Activated CD8-positive, alpha-beta memory T cell treated with anti-CD3 and anti-CD28 coated beads for 48 hours (primary cell): ENCODE measurements at places on chromosomes 3 and 15.

DNA sequence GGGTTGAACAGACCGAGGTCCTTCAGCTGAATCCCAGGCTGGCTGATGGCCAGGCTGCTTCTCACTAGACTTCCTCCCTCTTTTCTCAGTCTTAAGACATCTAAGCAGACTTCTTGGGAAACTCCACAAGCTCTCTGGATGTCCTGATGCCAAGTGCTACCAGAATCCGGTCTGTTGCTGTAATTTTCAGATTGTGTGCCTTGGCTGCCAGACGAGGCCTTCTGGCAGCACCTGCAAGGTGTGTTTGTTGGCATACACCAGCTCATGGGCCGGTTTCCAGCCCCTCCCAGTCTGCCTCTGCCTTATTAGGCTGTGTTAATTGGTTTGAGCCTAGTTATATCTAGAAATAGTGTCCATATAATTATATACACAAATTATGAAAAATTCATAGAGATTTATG is 120.6 kb downstream of the TNIK start:
- DNase-seq, result no peak

DNA sequence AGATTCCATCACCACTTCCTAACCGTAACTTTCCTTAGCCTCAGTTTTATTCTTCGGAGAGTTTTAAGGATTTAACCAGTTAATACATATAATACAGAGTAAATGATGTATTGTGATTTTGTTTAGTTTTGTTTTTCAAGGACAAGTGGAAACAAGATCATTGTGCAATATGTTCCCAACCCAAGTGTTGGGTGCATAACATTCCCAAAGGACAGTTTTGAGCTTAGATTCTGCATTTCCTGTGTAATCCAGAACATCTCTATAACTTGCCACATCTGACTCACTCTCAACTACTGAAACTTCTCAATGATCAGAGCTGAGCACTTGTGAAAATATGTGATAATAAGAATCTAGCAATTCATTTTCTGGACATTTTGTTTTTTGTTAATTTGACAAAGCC is 466.1 kb upstream of the PPP2R3A start:
- DNase-seq, result no peak

DNA sequence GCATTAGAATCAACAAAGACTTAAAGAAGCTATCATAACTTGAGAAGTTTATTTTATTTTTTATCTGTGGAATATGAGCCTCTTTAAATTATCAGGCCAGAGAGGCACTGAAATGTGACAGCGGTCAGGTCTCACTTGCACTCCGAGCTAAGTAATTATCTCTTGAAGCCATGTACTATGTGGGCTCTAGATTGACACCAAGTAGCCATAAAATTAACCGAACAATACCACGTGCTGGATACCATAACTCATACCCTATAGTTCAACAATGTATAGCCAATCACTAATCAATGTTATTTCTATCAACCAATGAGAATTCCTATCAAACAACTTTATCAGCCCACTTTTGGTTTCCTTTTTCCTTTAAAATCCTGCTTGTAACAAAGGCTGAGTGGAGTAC is 299.3 kb downstream of the TBC1D5 start:
- no peak for DNase-seq

DNA sequence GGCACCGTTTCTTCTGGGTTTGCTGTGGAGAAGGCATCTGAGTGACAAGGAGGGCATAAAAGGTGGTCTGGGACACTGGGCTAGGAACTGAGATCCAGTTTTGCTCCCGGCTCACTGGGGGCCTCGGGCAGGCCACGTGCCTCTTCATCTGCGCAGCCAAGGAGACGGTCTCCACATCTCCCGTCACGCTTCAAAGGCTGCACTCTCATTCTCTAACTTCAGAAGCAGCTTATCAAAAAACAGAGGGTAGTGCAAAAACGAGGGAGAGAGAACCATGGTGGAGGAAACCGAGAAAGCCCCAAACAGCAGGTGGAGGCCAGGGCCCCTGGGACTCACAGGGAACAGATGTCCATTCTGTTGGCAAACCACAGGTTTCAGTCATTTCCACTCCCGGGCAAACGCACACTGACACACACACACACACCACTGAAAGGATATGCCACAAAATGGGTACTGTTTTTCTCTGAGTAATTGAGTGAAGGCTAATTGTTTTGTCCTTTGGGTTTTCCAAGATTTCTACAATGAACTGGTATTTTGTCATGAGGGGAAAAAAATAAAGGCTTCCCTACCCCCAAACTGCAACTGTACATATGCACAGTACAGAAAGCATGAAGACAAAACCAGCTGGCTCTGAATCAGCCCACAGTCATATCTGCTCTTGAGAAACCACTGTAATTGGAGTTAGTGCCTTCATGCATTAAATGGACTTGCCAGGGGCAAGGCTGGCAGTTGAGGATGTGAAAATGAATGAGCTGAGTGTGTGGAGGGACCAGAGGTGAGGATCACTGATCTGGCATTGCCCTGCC is 71.9 kb downstream of the MGLL start:
- DNase-seq, result no peak

DNA sequence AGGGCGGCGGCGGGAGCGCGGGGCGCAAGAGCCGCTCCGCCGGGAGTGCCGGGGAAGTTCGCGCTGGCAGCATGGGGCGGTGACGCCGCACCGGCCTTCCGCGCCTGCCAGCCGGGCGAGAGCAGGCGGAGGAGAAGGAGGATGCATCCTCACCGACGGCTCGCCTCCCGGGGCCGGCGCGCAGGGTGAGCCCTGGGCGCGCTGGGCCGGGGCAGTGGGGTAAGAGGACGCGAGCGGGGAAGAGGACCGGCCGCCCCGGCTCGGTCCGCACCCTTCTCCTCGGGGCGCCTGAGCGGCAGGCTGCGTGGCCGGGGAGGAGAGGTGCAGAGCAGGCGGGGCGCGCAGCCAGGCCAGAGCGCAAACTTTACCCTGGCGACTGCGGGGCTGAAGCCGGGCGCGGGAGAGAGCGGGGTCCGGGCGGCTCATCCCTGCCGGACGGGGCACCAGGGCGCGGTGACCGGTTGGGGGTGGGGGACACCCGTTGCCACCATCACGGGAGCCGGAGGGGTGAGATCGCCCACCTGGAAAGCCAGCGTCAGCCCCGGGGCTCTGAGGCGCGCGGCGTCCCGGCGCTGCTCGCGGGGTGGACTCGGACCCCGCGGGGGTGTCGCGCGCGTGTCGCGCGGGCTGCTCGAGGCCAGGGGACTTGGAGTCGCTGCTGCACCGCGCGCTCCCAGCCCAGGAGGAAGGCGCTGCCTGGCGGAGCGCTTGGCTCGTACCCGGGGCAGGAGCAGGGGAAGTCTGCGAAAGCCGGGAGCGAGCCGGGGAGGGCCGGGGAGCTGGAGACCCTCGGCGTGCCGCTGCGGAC is 542 bp downstream of the GABRA5 start:
- no peak for DNase-seq

- DNase-seq, result no peak
Measured at GRCh38 chr3:73611176-73611575, 13.6 kb downstream of the PDZRN3 start.

DNA sequence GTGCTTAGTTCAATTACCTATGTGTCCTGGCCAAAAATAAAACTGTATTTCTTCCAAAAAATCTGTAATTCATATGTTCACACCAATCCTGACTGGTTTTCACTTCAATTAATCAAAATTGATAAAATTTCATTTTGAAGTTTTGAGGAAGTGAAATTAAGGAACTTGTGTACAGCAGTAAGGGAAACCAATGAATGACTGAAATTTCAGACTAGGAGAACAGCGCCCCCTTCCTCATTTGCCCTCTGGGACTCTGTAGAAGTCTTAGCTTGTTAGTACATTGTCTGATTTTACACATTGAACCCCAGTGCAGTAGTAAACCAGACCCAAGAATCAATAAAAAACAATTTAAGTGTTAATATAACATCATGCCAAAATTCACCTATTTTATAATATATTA is 495.3 kb upstream of the AGTR1 start:
- DNase-seq, result no peak

DNA sequence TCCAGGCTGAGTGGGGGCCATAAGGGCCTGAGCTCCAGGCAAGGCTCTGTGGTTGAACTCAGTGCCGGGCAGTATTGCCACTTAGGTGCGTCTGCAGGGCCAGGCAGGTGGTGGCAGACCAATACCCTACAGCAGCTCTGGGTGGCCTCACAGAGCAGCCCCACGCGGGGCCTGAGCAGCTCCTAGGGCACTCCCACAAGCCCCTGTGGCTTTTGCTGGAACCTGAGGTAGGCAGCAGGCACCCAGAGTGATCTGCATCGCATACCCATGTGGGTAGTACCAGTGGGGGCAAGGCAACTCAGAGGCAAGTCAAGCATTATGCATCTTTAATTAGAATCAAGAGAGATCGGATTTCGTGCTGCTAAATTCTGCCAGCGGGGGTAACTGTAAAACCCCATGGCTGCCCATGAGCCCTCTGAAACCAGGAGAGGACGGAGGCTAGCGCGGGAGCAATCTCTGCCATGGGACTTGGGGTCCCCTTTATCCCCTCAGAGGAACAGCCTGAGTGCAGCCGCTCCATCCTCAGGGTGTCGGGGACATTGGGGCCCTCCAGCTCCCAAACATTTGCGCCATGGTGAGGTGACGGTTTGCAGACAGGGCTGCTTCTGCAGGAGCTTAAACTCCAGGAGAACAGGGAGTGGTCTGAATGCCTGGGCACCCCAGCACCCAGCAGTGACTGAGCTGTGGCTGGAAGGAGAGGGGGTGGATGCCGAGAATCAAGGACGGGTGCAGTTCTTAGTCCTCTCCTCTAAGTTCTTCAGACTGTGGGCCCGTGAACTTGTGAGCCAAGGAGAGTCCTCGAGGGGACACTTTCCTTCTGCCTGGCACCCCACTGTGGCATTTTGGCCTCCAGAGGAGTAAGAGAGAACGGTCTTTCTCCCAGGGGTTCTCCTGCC is 62.4 kb upstream of the PCSK6 start:
- DNase-seq, result no peak

DNA sequence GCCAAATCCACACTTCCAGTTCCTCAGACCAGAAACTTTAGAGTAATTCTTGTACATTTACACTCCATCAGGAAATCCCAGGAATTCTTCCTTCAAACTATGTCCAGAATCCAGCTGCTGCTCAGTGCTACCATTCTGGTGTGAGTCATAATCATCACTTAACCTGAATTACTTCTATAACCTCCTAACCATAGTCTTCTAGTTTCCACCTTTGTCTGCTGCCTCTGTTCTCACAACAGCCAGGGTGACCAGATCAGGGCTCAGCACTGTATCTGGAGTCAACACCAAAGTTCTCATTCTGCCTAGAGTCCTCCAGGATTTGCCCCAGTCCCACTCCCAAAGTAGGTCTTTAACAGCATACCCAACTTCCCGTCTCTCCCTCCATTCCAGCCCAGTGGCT is 3.4 kb downstream of the CLDND1 start:
- DNase-seq, result no peak

DNA sequence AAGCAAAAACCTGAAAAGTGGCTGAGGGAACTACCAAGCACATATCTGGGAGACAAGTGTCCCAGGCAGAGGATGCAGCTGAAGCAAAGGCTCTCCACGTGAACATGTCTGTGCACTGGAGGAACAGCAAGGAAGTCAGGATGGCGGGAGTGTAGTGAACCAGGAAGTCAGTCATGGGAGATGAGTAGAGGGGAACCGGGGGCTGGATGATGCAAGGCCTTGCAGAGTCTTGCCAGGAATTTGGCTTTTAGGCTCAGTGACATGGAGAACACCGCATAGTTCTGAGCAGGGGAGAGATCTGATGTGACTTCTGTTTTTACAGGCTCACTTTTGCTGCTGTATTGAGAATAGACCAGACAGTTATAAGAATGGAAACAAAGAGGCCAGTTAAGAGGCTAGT is 19.0 kb downstream of the C2CD4A start:
- no peak for DNase-seq

GRCh38 chr15:55513152-55513551 is 5.1 kb upstream of the DNAAF4 start:
- no peak for DNase-seq

DNA sequence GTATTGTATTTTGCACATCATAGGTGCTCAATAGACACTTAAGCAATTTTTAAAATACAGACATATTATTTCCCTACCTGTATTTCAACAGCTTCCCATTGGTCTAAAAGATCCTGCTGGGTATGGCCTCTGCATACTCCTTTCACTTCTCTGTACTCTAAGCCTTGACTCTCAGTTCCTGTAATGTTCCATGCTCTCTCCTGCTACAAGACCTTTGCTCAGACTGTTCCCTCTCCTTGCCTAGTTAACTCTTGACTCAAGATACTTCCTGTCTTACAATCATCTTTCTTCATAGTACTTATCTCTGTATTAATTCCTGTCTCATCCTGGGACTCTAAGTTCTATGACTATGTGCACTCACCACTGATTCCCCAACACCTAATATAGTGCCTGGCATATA is 1.7 kb downstream of the SCN11A start:
- DNase-seq, result no peak

- no peak for DNase-seq
Measured at GRCh38 chr15:28023422-28023821, 75.7 kb downstream of the OCA2 start.

GRCh38 chr3:14797731-14798130 is 21.0 kb upstream of the FGD5 start:
- DNase-seq, result no peak

GRCh38 chr15:96325541-96326327 is 4.8 kb upstream of the NR2F2 start:
- DNase-seq, result no peak

GRCh38 chr3:115224687-115225086 is 77.6 kb upstream of the ZBTB20 start:
- no peak for DNase-seq

DNA sequence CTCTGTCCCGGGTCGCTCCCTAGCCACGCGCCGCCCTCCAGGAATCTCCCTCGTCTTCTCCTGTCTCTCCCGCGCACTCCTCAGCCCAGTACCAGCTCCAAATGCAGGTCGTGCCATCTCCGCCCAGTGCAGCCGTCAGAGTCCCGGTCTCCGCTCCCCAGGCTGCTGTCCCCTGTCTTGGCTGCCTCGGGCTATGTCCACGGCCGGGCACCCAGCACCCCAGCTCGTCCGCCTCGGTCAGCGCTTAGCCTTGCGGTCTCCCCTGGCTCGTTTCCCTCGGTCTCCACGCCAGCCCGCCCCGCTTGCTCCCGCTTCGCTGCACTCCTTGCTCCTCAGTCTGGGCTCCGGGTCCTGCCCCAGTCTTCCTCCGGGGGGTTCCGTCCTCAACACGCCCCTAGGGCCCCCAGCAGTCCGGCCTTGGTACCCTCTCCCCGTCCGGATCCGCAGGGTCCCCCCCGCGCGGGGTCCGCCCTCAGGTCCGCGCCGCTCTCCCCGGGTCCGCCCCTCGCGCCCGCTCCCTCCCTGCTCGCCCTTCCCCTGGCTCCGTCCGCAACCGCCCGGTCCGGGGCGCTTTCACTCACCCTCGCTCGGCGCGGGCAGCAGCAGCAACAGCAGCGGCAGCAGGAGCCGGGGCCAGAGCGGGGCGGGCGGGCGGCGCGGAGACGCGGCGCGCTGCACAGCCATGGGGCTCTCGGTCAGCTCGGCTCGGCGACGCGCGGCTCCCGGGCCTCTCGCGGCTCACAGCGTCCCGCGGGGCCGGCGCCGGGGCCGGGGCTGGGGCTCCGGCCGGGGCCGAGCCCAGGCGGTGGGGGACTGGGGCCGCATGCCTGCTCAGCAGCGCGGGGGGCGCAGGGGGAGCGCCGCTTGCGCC is 462 bp downstream of the IGDCC3 start:
- no peak for DNase-seq

- DNase-seq, result peak; percentile 16
Measured at GRCh38 chr15:43285609-43286037, 18.9 kb upstream of the TGM5 start.
